ENCODE measurements at places on chromosomes 4 and X.

GRCh38 chrX:110847334-110847733, 51.7 kb upstream of the CHRDL1 start:
- DNase-seq, result peak; percentile 68

GRCh38 chrX:134423606-134424005, 36.4 kb upstream of the HPRT1 start:
- peak; percentile 49 for DNase-seq

- no peak for DNase-seq
Observed at GRCh38 chr4:163810755-163811154, 316.3 kb downstream of the TMA16 start.

DNA sequence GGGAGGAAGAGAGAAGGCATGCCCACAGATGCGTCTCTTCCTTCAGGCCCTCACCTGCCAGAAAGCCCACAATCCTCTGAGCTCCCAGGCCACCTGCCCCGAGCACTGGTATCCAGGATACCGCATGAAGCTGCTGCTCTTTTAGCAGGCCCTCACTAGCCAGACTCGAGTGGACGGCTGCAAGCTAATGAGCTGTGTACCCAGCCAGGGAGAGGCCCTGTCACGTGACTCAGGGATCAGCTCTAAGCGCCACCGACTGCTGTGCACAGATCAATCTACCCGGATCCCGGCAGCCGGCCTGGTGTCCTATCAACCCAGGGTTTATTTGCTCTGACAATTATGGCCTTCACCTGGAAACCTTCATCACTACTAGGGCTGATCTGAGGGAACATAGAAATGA, 39.0 kb downstream of the BCOR start:
- DNase-seq, result no peak

DNA sequence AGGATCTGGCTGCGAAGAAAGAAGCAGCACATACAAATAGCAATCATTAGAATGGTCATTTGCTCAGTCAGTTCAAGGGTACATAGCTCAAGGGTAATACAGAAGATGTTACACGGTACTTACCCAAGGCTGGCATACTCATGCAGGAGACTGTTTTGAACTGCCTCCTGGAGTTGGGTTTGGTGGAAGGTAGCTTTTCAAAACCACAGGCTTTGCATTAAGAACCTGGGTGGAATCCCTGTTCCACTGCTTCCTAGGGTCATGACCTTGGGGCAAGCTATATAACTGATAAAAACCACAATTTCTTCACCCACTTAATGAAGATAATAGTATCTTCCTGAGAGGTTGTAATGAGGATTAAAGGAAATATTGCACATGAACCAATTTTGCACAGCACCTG, 36.5 kb downstream of the TBC1D9 start:
- no peak for DNase-seq

DNA sequence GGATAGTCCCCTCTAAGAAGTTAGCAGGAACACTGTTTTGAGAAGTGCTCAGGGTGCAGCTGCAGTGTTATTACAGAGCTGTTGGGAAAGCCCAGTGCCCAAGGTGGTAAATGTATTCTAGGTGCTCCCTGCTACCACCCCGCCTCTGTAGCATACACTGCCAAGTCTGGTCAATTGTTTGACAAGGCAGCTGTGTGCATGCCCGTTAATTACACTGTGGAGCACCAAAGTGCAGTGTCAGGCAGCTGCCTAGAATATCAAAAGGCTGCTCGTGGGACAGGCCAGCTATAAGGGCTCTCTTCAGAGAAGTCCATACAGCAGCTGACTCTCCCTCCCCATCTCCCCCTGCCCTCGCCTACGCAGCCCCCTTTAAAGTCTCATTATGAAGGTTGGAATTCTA, 99.9 kb upstream of the KLHL13 start:
- no peak for DNase-seq

GRCh38 chr4:55031158-55031557, 94.2 kb downstream of the KDR start:
- no peak for DNase-seq

GRCh38 chr4:87209696-87210095, 10.7 kb downstream of the KLHL8 start:
- DNase-seq, result peak; percentile 49

GRCh38 chr4:177376024-177376423, 66.2 kb downstream of the AGA start:
- DNase-seq, result no peak

DNA sequence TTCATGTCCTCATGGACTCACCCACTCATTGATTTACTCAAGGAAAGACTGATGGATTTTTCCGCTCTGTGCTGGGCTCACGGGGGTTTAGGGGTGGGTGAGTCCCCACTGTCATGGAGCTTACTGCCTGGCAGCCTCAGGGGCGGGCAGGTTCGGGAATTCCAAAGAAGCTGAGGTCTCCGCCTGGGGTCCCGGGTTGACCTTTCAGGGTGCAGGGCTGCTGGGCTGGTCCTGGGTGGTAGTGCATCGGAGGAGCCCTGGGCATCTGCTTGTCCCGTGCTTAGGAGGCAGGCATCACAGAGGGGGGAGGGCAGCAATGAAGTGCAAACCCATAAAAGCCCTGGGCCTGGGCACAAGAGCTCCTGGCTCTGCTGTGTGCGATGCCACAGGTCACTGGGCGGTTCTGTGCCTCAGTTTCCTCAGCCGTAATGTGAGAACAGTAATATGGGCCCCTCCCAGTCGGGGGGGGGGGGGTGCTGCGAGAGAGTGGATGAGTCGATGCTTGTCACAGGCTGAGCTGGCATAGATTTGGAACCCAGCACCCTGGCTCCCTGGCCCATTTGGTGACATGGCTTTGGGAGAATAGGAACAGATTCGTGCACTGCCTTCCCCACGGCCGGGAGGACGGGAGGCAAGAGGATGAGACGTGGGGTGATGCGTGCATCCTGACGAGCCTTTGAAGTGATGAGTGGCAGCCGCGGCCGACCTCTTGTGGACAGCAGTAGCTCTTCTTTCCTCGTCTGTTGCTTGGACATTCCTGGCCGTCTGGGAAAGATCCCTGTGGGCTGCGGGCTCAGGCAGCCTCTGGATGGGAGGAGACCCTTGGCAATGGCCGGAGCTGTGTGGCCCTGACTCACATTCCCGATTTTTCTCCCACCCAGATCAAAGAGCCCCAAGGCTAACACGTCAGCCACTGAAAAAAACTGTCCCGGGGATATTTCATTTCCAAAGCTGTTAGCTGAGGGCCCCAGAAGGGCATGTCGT, 42.0 kb downstream of the PSAPL1 start:
- DNase-seq, result peak; percentile 7

- DNase-seq, result no peak
Observed at GRCh38 chrX:63613531-63614028, 171.4 kb downstream of the ARHGEF9 start.

DNA sequence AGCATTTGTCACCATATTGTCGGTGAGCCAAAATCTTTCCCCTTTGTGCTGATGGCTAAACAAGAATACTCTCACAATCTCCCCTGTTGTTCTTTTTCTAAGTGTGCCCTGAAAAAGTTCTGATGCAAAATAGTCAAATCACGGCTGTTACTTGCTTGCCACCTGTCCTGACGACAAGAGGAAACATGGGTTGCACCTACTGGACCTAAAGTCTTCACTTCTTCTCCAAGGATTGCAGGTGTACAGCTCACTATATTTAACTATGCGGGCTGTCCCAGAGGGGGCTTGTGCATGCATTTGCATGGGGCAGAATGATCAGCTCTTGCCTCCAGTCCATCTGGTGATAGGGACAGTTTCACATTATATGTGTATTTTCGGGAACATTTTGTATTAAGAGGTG, 21.6 kb downstream of the AFF2 start:
- no peak for DNase-seq

GRCh38 chr4:36919721-36920120, 324.8 kb upstream of the NWD2 start:
- DNase-seq, result no peak

- no peak for DNase-seq
Observed at GRCh38 chr4:151206241-151207005, 70.5 kb upstream of the PRSS48 start.

GRCh38 chr4:126354784-126355183, 1040.0 kb downstream of the FAT4 start:
- DNase-seq, result peak; percentile 38

- no peak for DNase-seq
Observed at GRCh38 chr4:172232966-172233365, 419.8 kb downstream of the GALNTL6 start.

DNA sequence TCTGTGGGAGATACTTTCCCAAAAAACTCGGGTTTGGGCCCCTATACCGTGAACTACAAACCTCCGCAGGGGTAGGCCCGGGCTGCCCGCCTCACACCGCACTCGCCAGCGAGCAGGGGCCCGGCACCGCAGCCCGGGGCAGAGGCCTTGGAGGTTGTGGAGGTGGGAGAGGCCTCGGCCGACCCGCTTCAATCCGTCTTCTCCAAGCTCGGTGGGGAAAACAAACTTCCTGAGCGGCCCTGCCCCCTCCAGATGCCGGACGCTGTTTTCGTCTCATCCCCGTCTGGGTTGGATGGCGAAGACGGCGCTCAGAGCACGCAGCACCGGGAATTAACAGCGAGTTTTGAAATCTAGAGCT, 442 bp upstream of the MCUB start:
- DNase-seq, result no peak

- no peak for DNase-seq
Observed at GRCh38 chr4:57219431-57219830, 109.2 kb upstream of the IGFBP7 start.

DNA sequence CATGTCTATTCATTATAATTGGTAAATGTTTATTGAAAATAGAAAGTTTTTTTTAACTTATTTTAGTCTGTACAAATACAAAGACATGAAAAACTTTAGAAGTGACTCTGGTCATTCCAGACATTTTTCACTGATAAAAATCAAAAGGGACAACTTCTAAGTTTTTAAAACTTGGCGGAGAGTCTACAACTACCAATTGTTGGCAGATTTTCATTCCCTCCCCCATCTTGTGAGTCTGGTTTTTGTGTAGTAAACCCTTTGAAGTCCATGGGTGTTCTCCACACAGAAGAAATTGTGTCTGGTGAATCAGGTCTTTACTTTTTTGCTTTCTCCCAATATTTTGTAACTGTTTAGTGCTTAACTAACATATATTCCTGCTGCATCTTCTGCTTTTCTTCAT, 336.5 kb downstream of the PDGFC start:
- DNase-seq, result no peak

GRCh38 chr4:105472871-105473323, 965 bp downstream of the PPA2 start:
- DNase-seq, result no peak

DNA sequence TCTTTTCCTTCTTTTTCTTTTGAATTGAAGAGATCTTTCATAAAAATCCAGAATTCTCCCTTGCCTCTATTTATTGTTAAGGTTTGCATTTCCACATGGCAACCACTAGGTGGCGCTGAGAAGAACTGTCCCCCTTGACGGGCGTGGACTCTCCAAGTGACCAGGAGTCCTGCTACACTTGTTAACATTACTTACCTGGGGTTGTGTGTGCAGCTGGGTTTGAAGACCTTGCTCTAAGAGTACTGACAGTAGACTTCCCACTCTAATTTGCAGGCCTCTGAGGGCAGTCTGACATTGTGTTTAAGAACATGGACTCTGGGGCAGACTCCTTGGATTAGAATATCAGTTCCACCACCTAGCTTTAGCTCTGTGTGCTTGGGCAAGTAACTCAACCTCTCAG, 52.8 kb downstream of the GPRIN3 start:
- DNase-seq, result peak; percentile 46

DNA sequence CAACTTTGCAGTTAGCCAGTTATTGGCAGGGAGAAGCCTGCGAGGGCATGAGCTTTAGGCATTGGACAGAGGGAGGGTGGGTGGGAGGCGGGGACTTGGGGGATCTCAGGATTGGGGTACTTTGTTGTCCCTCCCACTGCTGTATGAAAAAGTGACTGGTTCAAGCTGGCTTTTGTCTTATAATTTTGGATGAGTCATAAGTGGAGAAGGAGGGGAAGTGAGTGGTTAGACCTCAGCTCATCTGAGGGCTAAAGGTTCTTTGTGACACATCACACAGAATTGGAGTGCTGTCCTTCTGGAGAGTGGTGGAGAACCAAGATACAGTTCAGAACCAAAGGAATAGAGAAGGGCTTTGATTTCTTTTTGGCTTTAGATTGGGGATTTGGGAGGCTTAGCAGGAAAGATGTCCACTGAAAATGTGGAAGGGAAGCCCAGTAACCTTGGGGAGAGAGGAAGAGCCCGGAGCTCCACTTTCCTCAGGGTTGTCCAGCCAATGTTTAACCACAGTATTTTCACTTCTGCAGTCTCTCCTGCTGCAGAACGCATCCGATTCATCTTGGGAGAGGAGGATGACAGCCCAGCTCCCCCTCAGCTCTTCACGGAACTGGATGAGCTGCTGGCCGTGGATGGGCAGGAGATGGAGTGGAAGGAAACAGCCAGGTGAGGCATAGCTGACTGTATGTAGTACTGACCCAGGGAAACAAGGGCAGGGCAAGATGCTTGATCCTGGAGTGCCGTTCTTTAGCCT, at the start of gene SLC4A4:
TSS of gene SLC4A4 (plus strand) at position 175 of the 748 bp plus-strand sequence.
- peak; percentile 16 for DNase-seq

DNA sequence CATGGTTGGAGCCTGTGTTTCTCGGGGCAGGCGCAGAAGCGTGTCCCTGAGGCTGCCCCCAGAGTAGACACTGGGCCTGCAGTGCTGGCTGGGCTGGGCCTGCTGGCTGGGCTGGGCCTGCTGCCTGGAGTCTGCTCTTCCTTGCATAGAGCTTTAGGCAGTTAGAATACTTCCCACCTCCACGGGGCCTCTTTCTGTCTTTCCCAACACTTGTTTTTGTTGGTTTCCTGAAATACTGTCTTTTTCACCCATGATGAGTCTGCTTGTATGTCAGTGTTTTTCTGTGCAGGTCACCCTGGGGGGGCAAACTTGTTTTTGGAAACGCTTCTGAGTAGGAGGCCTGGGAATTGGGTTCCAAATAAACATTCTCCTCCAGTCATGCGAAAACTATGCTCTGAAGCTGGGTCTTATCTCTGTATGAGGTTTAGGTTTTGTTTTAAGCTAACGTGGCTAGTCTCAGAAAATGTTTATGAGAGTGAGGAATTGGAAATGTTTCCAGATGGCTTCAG, 32.2 kb downstream of the TRMT44 start:
- DNase-seq, result peak; percentile 97

DNA sequence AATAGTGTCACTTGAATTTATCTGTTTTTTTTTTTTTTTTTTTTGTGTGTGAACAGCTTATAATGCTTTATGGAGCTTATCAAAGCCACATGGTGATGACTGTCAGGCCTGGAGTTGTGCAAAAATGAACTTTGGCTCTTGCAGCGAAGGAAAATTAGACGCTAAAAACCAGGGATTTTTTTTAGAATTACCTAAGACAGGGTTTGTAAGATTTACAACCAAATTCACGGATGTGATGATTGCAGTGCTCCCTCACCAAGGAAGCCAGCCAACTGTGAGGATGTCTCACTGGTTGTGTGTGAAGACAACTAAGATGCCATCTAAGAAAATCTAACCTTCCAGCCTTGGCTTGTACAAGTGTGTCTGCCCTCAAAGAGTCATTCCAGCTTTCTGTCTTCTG, 127.1 kb upstream of the SLC4A4 start:
- DNase-seq, result no peak

- DNase-seq, result no peak
Observed at GRCh38 chr4:39542611-39543012, 15.4 kb upstream of the UGDH start.

DNA sequence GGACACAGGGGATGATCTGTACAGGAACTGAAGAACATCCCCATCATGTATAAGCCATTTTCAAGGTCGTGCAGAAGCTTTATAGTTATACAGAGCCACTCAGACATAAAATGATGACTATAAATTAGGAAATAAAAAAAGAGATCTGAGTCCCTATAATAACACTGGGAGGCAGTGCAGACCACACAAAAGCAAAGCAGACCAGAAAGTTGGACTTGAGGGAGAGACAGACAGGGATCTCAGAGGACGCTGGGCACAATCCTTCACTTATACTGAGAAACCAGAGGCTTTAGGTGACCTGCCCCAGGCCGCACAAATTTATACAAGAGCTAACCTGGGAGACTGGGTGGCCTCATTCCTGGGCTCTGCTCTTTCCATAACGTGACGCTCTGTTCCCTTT, 70.5 kb downstream of the HADH start:
- peak; percentile 37 for DNase-seq

Data from fibroblast of pulmonary artery (primary cell).